Activated T-helper 1 cell treated with Interleukin-2 at 50 U/mL for 16 hours (primary cell): ENCODE measurements at places on chromosomes 5 and 9.

GRCh38 chr5:51382521-51383130 is 622 bp upstream of the ISL1 start:
- no peak for DNase-seq

DNA sequence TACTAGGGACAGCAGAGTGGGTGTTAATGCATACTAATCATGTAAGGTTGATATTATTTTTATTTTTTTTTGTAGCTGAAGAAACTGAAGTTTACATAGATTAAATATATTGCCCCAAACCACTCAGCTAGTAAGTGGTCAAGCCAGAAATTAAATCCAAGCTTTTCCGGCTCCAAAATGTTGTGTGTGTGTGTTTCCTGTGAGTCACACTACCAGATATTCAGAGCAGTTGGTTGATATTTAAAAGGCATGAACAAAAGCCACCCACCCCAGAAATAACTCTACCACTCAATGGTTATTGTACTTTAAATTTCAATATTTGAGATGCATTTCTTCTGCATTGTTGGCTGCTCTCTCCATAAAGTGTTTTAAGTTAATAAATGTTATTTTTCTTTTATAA is 29.5 kb downstream of the KCNN2 start:
- DNase-seq = no peak

DNA sequence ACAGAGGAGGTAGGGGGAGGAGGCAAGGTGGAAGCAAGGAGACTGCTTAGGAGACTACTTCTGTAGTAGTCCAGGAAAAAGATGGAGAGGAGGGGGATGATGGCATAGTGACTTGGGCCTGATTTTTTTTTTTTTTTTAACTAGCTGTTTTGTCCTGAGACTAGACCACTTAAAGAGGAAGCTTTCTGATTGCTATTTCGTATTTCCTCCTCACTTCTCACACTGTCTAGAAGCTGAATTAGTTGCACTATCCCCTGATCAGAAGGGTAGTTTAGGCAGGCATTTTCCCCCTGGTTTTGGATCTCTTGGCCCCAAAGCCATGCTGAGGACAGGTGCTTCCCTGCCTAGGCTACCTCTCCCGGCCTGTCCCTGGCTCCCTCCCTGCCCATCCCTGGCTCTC is 14.9 kb downstream of the LARP1 start:
- no peak for DNase-seq

DNA sequence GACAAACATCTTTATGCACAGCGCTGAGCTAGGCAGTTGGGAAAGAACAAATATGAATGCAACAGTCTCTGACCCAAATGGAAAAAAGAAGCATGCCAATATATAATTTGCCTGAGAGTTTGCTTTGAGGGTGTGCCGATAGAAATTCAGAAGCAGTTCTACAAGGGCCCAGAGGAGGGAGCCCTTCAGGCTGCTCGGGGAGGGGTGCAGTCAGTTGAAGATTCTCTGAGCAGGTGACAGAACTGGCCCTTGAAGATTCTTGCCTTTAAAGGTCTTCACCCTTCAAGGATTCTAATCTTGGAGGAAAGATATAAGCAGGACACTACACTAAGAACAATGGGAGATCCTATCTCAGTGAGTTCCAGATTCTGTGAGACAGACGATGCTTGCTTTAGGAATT is 3.7 kb upstream of the PAPPA start:
- no peak for DNase-seq

DNA sequence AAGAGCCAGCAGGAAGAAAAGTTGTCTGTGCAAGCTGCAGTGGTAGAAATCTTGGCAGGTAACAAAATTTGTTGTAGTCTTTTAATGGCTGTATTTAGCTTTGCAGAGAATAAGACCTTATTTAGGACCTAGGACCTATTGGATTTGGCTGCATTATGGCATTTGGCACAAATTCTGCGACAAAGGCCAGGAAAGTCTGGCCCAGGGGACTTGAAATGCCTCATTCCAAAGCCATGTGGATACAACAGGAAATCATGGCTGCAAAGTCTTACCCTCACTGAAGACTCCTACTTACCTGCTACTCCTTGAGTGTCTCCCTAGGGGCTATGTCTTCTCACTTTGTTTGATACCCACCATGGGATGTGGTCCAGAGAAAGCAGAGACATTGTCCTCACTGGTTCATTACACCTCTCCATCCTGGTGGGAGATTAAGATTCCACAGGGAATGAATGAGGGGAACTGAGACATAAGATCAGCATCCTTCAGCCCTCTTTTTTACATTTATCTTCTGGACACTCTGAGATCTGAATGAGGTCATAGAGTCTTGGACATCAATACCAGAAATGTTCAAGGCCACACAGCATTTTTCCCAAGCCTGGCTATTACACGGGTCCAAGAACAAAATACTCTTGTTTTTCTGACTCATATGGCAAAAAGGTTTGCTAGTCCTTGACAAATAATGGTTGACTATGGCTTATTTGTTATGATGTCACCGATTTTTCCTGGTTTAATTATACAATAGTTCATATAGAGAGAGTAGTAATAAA is 119.4 kb downstream of the PDE8B start:
- DNase-seq = no peak

DNA sequence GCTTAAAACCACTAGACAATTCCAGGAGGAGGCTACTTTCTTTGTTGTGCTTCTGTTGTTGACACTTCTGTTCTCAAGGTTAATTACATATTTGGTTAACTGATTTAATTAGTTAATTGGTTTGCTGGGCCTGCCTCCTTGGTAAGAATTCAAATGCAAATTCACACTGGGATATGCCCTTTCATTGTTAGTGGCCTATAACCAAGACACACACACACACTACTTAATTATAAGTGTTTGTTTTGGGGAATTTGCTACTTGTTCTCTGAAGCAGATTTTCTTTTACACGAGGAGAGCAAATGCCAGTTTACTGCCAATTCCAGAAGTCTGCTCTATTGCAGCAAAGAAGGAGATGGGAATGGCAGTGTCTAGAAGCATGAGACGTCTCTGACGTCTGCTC is 101.6 kb upstream of the BASP1 start:
- DNase-seq = no peak

DNA sequence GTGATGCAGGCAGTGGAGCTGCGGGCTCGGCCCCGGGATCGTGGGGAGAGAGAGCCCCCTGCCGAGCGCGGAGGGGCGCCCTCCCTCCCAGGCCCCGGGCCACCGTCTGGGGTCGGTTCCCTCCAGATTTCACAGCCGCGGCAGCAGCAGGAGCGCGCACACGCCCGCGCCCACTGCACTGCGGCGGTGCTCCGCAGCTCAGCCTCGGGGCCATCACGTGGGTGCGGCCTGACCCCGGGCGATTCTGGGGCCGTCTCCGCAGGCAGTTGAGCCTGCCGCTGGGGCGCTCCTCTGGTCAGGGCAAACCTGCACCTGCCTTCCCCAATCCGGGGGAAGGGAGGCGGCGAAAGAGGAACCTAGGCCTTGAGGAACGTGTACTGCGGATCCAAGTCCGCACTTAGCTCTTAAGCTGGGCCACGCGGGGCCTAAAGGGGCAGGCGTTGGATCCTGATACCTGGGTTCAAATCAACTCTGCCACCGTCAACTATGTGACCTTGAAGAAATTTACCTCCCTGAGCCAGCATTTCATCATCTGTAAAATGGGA is 9.4 kb upstream of the DELE1 start:
- DNase-seq = no peak

DNA sequence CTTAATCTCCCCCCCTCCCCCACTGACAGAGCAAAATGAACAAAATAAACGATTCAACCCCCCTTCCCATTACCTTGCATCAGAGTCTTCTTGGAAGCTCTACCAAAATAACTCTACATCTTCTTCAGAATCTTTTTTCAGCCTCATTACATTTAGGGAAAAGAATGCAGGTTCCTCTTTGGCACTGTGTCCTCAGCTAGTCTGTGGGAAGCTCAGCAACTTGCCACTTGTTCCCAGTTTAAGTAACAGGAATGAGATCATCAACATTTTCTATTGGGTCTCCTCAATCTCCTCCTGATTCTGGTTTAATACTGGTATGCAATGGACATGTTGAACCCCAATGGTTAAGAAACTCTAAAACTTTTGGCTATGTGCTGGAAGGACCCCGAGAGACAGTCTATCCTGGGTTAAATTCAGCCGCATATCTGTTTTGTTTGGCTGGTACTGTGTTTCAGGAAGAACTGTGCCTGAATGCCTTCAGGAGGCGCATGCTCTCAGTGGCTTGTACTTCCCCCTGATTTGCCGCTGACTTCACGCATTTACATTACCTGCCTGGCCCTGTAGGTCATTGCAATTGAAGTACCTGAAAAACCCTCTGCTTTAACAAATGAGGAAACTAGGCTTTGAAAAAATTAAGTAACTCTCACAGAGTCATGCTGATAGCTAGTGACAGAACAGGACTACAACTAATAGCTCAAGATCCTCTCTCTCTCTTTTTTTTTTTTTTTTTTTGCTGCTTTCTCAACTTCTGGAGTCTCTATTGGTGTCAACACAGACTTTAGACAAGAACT is 78.1 kb upstream of the HMHB1 start:
- DNase-seq = no peak

DNA sequence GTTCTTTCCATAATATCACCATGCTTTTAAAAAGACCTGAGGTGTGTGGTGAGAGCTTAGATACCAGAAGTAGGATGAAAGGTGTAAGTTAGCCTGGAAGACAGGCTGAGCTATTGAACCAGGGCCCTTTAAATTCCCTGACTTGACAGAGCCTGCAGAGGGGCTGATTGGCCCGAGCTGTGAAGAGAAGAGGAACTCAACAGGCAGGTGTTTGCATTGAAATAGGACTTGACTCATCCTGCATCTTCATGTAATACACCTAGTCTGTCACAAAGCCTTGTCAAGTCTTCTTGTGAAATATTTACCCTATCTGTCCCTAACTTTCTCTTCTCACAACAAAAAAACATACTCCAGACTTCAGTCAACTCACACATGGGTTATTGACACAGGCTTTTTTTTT is 16.6 kb upstream of the ANP32B start:
- no peak for DNase-seq

- no peak for DNase-seq
Measured at GRCh38 chr5:4015709-4016108, 420.1 kb downstream of the IRX1 start.

DNA sequence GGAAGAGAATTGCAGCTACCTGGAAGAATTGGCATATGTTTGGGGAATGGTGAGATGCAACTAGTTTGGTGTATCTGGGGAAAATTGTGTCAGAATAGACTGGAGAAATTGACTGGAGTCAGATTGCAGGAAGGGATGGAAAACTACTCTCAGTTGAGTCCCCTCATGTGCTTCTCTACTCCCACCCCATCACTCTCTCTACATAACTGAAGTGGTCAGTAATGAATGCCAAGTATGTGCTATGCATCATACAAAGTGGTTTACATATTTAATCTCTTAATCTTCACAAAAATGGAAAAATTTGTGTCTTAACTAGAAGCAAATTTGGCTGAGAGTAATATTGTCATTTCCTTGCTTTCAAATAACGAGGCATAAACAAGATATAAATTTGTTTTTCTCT is 146.4 kb upstream of the TNC start:
- no peak for DNase-seq

DNA sequence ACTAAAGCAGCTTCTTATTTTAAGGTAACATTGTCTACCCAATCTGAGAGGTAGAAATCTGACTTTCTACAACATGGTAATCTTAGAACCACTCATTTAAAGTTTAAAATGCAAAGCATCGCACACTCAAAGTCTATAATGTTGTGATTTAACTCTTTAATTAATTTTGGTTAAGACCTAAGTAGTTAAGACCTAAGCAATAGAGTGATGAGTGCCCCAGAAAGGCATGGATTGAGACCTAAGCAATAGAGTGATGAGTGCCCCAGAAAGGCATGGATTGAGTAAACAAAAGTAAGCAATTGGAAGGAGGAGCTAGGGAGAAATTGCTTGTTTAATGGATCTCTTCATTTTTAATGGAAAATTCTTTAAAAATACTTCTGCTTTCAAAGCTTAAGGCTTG is 86.8 kb downstream of the NLN start:
- DNase-seq = no peak

- DNase-seq = no peak
Measured at GRCh38 chr5:128774605-128775004, 190.7 kb upstream of the SLC27A6 start.

GRCh38 chr9:91395106-91395552 is 28.5 kb downstream of the NFIL3 start:
- no peak for DNase-seq

DNA sequence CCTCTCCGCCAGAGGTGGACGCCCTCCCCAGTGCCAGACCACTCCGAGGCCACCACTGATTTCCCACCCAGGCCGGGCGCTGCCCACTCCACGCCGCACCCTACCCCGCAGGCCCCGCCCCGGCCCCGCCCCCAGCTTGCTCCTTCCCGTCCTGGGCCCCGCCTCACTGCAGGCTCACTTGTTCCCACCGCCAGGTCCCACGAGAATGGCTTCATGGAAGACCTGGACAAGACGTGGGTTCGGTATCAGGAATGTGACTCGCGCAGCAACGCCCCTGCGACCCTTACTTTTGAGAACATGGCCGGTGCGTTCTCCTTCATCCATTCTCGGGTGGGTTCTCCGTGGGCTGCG is 6.5 kb downstream of the LRRC26 start:
- DNase-seq = no peak

GRCh38 chr9:119179701-119180100 is 189.5 kb downstream of the BRINP1 start:
- no peak for DNase-seq

DNA sequence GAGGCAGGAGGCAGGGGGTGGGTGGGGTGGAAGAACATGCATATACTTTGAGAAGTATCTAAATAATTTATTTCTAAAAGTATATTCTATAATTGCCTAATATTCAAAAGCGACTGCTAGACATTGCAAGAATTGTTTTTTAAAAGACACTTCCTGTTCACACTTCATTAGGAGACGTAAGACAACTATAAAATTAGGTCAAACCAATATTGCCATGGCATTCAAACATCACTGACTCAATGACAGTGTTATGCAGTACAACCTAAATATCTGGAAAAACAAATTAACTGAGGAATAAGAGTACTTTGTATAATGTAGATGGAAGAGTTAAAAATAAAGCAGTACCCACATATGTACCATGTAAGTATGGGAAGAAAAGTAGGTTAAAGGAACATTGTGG is 4.5 kb downstream of the CCNH start:
- no peak for DNase-seq

DNA sequence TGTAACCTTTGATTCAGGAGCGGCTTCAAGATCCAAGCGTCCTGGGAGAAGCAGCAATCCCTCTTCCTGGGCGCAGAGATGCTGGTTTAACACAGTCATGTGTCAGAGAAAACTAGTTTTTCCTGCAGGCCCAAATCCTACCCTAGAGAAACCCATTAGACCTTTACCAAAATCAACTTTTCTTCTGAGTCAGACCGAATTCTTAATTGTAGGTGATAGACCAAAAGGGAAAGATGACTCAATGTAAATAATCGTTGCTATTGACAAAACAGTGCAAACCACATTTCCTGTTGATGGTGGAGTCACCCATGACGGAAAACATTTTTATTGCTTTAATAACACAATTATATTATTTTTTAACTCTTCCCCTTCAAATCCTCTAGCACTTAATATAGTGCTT is 40.1 kb downstream of the SLC1A1 start:
- no peak for DNase-seq
